DMS53 (cell line): ENCODE measurements at places on chromosomes 7 and 10.

- no peak for DNase-seq
These were observed 194.5 kb upstream of the GALNT17 start for GRCh38 chr7:70937424-70937823.

GRCh38 chr7:146659732-146660131 lies 543.1 kb downstream of the CNTNAP2 start:
- no peak for DNase-seq

DNA sequence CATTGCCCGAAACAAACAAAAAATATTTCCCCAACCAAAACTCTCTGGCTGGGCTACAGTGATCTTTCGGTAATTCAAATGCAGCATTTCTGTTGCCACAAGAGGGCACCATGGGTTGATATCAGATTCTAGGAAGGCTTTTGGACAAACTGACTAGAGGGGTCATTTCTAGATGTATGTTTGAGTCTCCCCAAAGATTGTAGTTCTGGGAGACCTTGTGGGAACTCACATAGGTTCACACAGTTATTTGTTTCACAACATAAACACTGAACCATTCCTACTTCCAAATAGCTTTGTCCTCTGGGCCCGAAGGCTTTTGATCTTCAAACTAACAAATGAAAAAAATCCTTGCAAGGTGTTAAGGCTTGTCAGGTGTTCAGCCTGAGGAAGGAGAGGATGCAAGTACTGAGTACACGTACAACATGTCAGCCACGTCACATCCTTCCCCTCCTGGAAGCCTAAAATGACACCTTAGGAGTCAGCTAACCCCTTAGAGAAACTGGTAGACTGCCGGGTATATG lies 37.0 kb upstream of the IL15RA start:
- peak; percentile 73 for DNase-seq

DNA sequence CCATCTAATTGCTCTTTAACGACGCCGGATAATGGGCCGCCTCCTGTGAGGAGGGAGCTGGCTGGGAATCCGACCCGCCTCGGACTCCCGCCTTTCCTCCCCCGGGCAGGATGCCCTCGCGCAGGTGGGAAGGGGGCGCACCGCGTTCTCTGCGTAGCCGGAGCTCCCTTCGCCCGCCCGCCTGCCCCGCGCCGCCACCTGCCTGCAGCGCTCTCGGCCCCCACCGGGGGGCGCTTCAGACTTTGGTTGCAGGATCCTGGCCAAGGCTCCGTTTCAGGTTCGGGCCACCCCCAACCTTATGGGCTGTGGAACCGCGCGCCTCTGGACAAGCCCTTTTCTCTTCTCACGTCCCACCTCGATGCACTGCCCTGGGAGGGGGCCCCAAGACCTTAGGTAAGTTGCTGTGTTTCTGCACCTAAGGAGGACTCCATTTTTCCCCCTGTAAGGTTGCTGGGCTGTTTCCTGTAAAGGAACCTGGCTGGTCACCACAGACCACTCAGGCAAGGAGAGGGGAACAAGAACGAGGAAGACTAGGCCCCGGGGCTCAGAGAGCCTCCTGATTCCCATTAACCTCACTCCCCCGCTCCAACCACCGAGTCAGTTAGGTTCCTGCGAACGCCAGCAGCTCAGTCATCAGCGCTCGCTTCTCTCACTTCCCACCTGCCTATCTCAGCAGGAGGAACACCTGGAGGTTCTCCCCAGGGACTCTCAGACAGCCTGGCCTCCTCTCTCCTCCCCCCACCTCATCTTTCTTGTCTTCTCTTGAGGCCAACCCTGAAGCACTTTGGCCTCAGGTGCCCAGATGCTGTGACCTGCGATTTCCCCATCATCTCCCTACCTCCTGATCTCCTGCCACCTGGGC lies 11.3 kb upstream of the KAZALD1 start:
- peak; percentile 77 for DNase-seq

- DNase-seq, result no peak
These were observed 496.8 kb downstream of the TFEC start for GRCh38 chr7:115533785-115534184.

GRCh38 chr10:2949948-2950354 lies 117.4 kb upstream of the PFKP start:
- DNase-seq, result peak; percentile 17

- DNase-seq, result peak; percentile 43
These were observed 233.1 kb upstream of the IGFBP3 start for GRCh38 chr7:46153951-46154787.

GRCh38 chr10:69629897-69630650 lies at the start of gene FAM241B:
FAM241B (plus strand) TSS chr10:69630247; CDS start chr10:69631744, 1,497 bp downstream.
- DNase-seq, result peak; percentile 93

DNA sequence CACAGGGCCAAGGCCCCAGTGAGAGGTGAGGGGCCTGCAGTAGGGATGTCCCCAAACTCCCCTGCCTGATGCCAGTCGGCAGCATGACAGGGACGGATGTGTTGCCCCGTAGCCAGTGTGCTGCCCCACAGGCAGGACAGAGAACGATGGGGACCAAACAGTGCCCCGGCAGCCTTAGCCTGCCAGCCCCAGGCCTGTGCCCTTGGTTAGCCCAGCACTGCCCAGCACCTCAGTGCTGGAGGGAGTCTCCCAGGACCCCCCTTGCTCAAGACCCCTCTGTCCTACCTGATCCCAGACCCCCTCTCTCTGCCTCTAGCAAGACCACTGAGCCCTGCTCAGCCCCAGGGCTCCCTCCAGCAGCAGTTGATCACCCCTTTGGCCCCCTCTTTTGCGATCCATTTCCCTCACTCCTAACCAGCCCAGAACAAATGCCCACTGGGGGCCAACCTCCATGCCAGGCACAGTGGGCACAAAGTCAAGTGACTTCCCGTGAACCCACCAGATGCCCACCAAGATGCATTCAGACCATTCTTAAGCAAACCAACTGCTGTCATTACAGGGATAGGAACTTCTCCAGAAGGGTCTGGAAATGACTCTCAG lies 34.0 kb downstream of the OAT start:
- no peak for DNase-seq

DNA sequence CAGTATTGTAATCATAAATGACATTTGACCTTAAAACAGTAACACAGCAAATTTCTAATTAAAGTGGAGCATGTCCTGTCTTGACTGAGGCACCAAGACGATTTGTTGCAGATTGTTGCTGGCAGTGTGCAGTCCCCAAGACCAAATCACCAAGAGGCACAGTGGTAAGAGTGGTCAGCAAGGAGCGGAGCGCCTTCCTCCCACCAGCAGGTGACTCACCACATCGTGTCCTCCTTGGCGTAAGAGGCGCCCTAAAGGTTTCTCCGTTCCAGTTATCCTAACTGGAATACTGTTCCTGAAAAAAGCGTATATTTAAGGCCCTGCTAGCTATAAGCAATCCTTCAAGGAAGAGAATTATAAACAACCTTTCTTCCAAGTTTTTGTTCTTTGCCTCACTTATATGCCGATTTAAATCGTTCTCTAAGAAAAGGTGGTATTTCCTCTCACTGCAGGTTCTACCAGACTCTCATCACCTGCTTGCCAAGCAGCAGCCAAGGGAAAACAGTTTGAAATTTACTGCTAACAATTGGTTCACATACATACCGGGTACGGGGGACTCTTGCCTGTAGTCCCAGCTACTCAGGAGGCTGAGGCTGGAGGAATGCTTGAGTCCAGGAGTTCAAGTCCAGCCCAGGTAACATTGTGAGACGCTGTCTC lies 10.7 kb upstream of the REPIN1 start:
- DNase-seq, result peak; percentile 80

- DNase-seq, result no peak
These were observed 71.7 kb downstream of the ZNF467 start for GRCh38 chr7:149701495-149702240.
